Skin of body (tissue), 3 donors: ENCODE measurements at places on chromosomes 6 and 20.

DNA sequence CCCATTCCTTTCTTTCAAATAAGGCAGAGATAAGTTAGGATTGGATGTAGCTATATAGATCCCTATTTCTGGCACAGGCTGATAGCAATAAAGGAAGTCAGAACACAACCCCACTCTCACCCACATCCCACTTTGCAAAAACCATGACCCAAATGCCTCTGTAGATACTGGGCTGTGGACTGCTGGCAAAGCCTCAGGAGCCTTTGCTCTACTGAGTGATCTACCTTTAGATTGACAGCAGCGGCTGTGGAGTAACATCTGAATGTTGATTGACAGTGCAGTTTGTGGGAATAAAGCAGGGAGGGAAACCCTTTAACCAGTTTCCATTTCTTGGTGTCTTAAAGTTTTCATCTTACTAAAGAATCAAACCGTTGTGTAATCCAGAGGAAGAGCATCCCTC is 6.7 kb upstream of the TMEM30A start:
- DNase-seq: no peak

- DNase-seq: no peak
These were observed 4.9 kb downstream of the PLCG1 start for GRCh38 chr20:41142245-41142644.

GRCh38 chr20:39259010-39259803 is 297.1 kb downstream of the DHX35 start:
- no peak for DNase-seq

DNA sequence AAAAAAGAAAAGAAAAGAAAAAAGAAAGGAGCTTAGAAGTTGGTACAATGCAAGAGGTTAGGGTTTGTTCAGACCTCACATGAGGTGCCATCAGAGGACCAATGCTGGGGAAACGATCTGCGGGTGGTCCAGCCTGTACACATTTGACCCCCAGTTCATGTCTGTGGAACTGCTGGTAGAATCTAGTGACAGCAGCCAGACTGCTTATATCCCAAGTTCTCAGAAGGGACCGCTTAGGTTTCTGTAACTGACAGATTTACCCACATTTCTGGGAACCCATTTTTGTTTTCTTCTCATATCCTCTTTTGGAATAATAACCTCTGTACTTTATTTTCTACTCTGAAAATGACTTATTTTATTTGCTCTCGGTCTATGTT is 4.7 kb downstream of the PPP1R18 start:
- DNase-seq: no peak

GRCh38 chr20:59149678-59150504 is 13.7 kb upstream of the ZNF831 start:
- no peak for DNase-seq

GRCh38 chr6:36539814-36540568 is 7.3 kb downstream of the STK38 start:
- DNase-seq: no peak

DNA sequence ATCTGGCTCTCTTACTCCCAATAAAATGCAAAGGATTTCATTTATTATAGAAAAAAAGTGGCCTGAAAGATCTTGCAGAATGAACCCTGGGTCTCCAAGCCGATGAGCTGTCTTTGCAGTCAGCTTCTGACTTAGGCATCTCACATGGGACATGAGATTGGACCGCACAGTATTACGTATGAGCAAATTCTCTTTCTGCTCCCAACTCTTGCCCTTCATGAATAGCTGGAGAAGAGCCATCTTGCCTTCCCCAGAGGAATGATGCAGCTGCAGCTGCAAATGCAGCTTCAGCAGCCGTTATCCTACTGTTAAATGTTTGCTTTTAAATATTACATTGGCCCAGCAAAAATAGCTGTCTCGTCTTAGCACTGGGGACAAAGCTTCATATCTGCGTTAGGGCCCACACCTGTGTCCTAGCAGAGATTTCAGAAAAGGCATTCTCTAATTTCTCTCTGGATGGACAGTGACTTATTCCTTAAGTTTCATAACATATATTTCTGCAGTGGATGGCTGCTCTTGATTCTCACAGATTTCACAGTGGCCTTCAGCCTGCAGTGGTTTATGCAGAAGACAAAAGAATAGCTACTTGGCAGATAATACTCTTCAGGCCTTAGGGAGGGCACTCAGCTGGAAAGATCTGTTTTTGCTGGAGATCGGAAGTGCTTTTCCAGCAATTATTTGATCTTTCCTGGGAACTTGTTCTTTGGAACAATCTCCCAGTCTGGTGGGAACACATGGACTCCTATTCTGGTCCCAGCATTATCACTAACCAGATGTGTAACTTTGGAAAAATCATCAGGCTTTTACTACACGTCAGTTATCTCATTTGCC is 129.2 kb downstream of the FYN start:
- DNase-seq: peak; percentile 92

DNA sequence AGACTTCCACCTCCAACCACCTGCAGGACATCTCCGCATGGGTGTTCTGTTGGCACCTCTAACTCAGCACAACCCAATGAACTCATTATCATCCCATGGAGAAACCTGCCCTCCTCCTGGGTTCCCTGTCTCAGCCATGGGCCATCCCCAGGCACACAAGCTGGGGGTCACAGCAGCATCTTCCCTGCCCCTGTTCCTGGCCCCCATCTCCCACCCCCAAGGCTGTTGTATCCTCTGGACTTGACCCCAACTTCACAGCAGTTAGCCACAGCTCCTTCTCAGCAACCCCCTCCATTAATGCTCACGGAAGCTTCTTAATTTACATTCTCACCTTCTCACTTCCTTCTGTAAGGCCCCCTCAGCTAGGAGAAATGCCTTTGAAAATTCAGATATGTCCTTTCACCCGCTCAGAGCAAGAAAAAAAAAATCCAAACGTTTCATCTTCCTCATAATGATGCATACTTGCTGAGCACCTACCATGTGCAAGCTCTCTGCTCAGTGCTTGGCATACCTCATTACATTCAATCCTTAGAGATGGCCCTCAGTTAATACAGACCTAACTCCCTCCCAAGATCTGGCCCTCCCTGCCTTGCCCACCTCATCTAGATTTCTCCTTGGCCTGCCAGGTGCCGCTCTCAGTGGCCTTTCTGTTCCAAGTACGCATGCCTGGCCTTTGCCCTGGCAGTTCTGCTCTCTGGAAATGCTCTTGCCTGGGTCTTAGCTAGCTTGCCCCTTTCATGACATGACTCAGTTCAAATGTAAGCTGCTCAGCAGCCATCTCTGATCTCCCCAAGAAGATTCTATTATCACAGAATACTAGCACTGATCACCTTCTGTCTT is 2.5 kb upstream of the NELFCD start:
- no peak for DNase-seq

DNA sequence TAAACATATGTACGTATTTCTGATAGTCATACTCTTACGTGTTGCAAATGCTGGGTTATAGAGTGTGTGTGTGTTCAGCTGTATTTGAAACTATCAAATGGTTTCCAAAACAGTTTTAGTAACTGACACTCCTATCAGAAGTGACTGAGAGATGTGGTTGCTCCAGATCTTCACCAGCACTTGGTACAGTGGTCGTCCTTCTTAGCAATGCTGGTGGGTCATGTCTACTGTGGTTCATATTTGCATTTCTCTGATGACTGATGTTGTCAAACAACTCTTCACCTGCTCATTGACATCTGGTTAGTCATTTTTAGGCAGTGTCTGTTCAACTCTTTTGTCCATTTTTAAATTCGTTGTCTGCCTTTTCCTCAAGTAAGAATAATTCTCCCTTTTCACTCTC is 259.3 kb downstream of the KIF16B start:
- DNase-seq: no peak

GRCh38 chr6:109105681-109106080 is 10.4 kb downstream of the CEP57L1 start:
- DNase-seq: no peak

- DNase-seq: no peak
These were observed 582.4 kb downstream of the CDH26 start for GRCh38 chr20:60540591-60540990.

DNA sequence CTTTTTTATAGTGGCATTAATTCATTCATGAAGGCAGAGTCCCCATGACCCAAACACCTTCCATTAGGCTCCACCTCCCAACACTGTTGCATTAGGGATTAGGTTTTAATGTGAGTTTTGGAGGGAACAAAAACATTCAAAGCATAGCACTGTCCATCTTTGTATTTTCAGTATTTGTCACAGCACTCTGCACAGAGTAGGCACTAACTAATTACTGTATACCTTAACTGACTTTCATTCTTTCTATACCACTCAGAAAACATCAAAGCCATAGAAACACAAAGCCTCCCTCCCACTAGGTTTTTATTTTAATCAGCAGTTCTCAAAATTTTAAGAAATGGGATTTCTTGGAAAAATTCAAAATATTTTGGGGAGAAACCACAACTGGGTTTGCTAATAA is 21.8 kb upstream of the AHI1 start:
- DNase-seq: no peak

DNA sequence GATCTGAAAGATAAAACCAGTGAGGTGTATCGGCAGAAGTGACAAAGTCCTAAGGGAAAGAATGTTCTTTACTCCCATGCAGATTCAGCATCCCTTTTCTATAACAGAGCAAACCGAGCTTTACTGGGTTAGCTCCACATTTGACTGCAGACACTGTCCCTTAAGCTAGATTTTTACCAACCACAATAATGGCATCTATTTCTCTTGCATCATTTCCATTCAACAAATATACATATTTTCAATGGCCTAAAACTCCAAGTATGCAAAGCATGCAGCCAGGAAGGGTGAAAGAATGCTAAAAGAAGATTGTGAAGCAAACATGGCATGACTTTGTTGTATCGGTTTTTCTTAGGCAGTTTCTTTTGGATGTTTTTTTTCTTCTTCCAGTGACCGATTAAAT is 255.4 kb downstream of the OGFRL1 start:
- no peak for DNase-seq

DNA sequence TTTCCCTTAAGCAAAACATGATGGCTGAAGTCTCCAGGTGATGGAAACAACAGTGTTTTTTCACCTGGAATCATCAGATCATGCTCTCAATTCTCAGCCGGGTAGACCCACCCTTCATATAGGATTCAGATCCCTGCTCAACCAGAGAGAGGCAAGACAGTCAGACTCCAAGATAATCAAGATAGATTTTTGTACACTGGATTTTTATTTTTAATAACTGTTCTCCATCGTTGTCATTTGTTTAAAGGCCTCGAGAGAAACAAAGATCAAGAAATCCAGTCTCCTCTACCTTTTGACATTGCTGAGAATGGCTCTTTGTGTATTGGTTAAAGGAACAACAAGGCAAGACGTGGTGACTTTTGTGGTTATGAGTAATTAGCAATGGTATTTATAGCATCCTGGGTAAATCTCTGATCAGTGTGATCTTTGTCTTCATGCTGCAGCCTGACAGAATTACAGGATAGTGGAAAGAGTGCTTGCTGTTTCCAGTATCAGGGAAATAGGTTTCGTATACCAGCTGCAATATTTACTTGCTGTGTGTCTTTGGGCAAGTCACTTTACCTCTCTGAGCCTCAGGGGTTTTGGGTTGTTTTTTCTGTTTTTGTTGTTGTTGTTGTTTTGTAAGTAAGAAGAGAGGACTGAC is 29.9 kb downstream of the ID4 start:
- DNase-seq: no peak

- no peak for DNase-seq
These were observed 2.2 kb upstream of the STXBP5 start for GRCh38 chr6:147201885-147202515.

DNA sequence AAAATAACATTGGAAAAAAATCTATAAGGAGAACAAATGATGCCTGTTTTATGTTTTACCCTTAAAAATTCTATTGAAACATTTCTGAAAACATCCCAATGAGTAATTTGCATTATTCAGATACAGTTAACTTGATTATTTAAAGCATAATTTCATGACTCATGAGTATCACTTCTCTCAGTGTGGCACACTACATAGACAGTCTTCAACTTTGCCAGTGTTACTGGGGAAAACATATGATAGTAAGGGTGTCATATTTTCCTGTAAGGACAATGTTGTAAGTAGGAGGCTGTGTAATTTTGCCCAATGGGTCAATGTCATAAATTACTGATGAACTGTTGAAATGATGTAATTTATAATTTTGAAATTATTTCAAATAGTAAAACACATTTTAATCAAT is 125.5 kb downstream of the PHACTR1 start:
- no peak for DNase-seq

GRCh38 chr6:165925474-165926156 is 242.0 kb downstream of the TBXT start:
- no peak for DNase-seq
